SK-N-SH (cell line): ENCODE measurements at places on chromosomes 16 and 17.
A peak's percentile ranks its signal among the peaks of the same experiment; 100 is the strongest.

- DNase-seq = no peak
Observed at GRCh38 chr16:27665881-27666280, 115.9 kb downstream of the KATNIP start.

DNA sequence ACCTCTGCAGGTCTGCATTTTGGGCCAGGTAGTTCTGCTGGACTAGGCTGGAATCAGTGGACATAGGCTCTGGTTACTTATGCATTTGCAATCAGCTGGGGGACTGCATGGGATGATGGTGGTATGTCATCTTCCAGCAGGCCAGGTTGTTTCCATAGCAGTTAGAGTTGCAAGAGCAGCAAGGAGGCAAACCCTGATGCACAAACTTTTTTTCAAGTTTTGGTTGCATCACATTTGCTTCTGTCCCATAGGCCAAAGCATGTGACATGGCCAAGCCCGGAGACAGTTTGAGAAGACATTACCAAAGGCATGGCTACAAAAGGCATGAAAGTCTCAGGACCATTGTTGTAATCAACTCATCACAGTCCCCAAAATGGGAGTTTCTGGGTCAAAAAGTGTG, 58.2 kb downstream of the PRKCB start:
- DNase-seq = no peak

DNA sequence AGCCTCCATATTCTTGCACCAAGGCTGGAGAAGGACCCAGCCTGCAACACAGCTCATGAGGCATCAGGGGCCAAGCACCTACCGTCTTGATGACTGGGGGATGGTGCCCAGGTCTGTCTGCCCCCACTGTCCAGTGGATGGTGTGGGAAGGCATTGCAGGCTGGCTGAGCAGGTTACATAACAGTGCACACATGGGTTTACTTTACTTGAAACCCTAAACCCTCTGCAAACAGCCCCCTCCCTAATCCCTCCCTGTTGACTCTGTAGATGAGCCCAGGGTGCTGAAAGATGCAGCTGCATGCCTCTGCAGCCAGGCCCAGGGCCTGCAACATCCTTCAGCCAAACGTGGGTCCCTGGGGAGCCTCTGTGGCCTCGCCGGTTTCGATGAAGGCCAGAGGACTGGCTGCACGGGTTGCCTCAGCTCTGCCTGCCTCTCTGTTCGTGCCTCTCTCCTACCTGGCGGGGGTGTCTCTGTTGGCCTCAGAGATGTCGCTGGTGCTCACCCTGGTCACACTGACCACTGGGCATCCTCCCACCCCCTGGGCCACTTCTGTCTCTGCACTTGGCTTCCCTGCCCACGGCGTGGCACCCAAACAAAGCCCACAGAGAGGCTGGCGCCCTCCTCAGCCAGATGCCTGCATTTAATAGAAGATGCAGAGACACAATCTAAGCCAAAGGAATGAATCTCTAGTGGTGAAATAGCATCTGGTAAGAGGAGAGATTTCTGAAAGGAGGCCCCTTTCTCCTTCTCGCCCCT, 95.1 kb downstream of the METRNL start:
- DNase-seq = no peak

- DNase-seq = no peak
Observed at GRCh38 chr17:47611372-47612350, 38.1 kb upstream of the KPNB1 start.

- DNase-seq = peak; percentile 85
Observed at GRCh38 chr17:60435244-60436167, 13.2 kb downstream of the CHCT1 start.

- no peak for DNase-seq
Observed at GRCh38 chr16:997440-998051, 16.0 kb downstream of the SOX8 start.

DNA sequence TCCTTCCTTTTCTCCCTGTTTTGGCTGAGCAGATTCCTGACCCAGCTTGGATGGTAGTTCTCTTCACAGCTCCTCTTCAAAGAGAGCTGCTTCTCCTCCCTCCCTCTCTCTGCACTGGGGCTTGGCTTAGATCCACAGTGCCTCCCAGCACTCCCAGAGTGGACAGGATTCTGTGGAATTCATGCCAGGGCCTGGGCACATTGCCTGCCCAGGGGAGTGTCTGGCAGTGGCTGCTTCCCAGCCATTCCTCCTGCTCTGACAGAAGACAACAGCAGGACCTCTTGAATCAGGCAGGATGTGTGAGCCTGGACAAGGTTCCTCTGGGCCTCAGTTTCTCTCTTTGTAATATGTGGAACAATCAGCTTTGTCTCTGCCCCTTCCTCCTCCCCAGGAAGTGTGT, 4.5 kb upstream of the MMP28 start:
- peak; percentile 82 for DNase-seq

DNA sequence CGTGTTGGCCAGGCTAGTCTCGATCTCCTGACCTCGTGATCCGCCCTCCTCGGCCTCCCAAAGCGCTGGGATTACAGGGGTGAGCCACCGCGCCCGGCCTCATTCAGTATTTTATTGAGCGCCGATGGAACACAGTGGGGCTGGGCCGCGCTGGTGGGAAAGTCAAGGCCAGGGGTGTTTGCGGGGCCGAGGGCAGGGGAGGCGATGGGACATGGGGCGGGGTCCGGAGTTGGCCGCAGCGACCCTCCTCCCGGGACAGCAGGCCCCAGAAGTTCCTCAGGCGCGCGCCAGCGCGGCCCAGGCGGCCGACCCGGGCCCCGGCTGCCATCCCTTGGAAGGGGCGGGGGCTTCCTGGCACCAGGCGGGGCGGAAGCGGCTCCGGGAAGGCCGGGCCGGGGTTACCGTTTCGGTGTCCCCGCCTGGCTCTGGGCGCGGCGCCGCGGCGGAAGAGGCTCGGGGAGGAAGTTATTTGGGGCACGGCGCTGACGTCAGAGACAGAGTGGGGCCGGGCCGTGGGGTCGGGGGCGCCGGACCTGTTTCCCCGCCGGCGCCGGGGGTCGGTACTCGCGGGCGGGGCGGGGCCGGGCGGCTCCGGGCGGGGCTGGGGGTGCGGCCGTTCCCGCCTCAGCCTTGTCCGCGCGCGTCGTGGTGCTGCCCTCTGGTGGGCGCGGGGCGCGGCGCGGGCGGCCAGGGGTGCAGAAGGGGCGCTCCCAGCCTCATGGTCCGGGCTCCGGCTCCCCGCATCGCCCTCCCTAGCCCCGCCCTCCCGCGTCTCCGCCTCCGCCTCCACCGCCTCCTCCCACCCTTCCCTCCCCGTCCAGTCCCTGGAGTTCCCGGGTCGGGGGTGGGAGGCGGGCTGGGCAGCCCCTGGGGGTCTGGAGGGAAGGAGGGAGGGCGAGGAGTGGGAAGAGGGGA, 952 bp upstream of the PRSS27 start:
- peak; percentile 98 for DNase-seq

DNA sequence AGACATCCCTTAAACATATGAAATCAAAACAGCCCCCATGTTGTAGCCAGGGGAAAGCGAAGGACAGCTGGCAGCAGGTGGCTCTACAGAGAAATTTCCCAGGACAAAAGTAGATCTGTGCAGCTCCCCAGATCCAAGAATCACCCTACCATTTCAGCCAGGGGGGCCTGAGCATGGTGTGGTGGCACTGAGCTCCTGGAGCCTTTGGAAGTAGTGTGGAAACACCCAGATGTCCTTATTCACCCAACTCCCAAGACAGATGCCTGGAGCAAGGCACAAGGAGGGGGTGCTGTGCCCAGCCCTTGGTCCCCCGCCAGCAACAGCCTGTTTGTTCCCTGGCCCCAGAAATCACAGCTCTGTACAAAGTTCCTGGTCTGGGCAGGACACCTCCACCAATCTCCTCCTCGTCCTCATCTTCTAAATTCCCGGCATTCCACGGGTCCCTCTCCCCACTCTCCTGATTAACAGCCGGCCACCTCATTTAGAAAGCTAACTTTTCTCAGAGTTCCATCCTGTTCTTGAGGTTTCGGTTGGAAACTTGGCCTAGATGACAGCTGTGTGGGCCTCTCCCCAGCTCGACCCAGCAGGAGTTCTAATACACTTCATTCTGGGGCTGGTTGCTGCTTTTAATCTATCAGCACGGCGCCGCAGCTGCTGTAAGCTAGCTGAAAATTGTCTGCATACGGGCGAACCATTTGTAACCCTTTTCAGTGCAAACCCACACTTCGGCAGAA, 191.1 kb downstream of the C16orf78 start:
- DNase-seq = no peak

DNA sequence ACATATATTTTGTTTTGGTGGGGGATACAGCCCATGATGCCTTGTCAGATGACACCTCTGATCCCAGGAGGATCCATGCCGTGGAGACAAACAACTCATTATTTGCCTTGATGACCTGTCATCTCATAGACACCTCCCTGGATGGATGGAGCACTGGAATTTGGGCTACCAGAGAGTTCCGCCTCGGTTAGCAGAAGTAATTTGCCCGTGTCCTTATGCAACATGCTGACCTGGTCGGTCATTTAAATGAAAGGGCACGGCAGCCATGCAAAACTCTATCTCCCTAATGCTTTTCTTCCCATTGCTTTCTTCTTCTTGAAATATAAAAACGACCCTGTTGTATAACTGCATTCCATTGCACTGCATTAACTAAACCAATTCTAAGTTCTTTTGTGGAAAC, 145.3 kb downstream of the GRIN2A start:
- DNase-seq = no peak

DNA sequence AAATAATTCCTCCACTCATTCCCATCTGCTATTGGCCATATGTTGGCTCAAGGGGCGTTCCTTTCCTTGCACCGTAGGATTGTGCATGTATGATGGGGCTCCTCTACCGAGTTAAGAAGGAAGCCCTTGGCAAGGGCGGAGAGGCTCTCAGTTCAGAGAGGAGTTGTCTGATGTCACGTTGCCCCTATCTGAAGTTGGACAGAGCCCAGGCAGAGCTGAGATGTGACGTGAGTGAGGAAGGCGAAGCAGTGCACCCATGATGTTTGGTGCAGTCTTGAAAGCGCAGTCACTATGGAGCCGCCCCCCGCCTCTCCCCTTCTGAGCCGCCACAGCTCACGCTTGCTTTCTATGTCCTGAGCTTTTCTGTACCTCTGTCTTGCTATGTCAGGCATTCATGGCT, 40.7 kb downstream of the CDH13 start:
- DNase-seq = no peak

- no peak for DNase-seq
Observed at GRCh38 chr16:87661561-87661960, 59.3 kb downstream of the JPH3 start.

DNA sequence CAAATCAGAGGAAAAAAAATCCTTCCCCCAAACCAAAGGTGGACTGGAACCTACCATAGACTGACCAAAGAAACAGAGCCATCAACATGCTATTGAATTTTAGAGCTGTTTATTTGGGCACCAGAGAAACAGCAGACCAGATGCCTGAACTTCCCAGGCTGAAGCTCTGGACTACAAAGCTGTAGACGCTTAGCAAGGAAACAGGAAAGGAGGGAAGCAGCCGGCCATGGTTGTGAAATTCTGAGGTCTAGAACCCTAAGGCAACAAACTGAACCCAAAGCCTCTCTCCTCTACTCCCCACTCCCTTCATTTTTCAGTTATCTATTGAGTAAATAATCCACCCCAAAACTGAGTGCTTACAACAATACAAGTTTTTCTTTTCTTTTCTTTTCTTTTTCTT, 45.4 kb upstream of the MEIOC start:
- no peak for DNase-seq

DNA sequence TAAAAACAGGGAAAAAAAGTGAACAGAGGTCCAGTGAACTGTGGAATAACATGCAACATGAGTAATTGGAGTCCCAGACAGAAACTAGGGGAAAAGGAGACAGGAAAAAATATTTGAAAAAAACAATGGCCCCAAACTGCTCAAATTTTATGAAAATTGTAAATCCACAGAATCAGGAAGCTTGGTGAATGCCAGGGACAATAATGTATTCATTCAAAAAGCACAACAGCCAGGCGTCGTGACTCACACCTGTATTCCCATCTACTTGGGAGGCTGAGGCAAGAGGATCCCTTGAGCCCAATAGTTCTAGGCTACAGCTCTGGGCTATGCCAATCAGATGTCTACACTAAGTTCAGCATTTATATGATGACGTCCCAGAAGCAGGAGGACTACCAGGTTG, 23.7 kb downstream of the NCOR1 start:
- no peak for DNase-seq

DNA sequence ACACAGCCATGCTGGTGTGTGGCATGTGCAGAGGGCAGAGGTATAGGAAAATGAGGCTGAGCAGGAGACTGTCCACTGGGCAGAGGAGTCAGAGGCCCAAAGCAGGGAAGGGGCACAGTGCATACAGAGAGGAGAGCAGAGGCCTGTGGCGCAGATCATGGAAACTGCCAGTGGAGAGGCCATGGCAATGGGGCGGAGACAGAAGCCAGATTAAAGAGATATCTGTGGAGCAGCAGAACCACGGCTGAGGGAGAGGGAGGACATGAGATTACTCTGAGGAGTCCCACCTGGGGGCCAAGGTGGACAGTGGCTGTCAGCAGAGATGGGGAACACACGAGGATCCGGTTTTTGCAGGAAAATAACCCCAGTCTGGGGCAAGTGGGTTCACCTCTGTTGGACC, 43.3 kb downstream of the RANBP10 start:
- no peak for DNase-seq

GRCh38 chr17:70055000-70055399, 20.0 kb upstream of the KCNJ16 start:
- DNase-seq = no peak

DNA sequence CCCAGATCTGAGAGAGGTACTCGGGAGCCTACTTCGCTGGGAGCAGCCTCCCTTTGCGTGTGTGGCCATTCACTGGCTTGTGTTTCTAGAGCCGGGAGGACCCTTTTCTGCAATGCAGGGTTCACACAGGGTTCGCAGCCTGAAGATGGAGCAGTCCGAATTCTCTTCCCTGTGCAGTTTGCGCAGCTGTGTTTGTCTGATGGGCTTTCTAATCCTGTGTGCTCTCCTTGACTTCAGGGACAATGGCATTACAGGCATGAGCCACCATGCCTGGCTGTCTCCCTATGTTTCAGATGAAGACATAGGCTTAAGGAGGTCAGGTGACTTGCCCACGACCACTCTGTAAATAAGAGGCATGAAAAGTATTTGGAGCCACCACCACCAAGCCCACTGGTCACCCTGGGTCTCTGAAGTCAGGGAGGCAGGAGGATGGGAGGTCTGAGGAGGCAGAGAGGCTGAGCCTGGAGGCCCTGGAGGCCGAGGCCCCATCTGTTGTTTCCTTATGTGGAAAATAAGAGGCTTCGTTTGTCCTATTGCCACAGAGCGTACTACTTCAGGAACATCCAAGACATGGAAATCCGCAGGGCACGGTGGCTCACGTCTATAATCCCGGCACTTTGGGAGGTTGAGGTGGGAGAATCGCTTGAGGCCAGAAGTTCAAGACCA, 5.0 kb upstream of the STH start:
- no peak for DNase-seq
